Activated CD8-positive, alpha-beta memory T cell treated with anti-CD3 and anti-CD28 coated beads, Interleukin-2, amount 50 U/mL, for 4 hours (primary cell): ENCODE measurements at places on chromosomes 7 and 10.

- DNase-seq, result no peak
Measured at GRCh38 chr10:105968666-105969065, 1195.8 kb downstream of the SORCS1 start.

- no peak for DNase-seq
Measured at GRCh38 chr10:71752391-71753090, 20.8 kb downstream of the VSIR start.

DNA sequence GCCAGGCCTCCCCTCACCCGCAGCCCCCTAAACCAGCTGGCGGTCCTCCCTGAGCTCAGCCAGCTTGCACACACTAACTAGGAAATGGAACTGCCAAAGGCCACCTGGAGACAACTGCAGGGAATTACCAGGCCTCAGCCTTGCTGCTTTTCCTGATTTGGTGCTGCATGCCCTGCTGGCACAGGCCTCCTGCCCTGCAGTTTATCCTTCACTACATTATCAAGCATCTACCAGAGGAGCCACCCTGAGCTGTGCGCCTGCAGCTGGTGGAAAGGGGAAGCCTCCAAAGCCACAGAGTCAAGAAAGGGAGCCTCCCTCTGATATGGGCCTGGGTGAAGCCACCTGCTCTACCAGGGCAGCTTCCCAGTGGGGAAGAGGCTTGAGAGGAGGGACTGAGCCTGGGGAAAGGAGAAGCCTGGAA, 139.8 kb downstream of the GRID1 start:
- no peak for DNase-seq

DNA sequence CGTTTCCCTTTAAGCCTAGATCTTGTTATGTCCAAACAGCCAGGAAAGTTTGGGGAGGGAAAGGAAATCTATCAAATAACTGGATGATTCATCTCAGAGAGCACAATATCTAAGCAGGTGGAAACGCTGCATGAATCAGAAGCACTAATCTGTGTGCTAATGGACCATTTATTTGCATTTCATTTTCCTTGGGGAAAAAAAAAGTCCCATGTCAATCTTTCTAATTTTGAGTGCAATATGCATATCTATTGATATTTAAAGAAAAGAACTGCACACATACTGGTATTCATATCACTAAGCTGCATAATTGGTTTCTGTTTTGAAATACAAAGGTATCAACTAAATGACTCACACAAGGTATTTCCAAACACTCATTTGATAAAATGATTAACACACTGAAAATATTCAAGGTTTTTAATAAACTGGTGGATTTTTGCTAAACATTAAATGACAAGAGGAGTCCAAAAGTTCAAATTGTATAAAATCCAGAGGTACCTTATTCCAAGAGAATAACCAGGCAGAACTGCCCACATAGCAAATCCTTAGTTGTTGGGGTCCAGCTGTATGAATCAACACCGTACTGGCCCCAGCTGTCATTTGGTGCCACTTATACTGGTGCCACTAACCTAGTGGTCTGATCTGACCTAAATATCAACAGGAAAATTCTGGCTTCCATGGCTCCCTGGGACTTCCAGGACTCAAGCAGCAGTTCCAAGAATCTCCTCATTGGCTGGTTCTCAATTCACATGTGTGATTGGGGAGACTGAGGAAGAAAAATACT, 122.2 kb upstream of the SP4 start:
- DNase-seq, result no peak

DNA sequence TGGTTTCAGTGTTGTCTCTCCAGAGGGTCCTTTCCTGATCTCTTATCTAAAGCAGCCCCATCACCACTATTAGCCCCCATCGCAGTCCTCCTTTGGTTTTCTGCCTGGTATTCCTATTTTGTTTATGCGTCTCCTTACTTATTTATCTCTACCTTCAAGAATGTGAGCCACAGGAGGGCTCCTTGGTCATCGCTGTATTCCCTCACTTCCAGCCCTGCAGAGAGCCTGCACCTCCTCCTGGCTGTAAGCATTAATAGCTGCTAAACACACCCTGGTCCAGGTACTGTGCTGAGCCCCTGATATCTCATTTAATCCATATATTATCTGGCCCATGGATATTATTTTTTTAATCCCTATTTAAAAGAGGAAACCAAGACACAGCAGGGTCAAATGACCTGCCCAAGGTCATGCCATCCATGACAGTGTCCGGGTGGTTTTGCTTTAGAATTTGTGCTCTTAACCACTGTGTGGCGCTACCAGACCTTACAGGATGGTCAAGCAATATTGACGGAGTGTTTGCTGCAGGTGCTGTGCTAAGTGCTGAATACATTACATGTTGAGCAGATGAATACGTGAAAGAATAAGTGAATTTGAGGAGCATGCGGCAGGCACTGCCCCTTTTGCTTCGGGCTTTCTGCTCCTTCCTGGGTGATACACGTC, 227.2 kb downstream of the ADAM12 start:
- no peak for DNase-seq

DNA sequence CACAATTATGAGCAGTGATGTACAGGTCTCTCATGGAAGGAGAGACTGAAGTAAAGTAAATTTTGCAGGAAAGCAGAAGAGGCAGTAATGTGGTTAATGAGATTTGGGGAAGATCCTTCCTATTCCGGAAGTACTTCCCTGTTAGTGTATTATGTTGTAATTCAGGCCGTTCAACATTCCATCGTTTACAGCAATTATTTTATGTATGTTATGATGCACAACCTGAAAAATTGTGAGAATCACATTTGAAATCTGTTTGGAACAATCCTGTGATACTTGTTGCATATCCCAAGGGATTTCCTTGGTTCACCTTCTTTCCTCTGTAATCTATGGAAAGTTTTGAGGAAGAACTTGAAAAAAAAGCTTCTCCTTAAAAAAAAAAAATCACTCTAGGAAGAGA, 247.8 kb downstream of the SEMA3A start:
- no peak for DNase-seq

GRCh38 chr7:105285118-105285874, 103.4 kb downstream of the SRPK2 start:
- DNase-seq, result no peak

GRCh38 chr7:9691286-9691685, 1257.9 kb downstream of the NXPH1 start:
- DNase-seq, result no peak

DNA sequence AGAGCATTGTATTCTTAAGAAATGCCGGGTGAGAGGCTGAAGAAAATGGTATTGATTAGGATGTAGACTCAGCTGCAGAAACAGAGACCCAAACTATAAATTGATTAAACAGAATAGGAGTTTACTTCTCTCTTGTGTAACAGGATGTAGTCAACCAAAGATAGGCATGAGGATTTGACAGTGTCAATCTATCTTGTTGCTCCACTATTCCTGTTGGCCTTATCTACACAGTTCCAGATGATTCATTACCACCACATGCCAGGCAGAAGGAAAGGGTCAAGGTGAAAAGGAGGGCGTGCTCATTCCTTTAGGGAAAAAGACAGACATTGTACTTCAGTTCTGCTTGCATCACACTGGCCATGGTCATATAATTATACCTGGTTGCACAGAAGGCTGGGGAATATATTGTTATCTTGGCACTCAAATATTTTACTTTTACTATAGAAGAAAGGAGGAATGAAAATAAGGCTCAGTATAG, 11.9 kb upstream of the DMTF1 start:
- no peak for DNase-seq

- DNase-seq, result no peak
Measured at GRCh38 chr10:122847782-122848604, 2.3 kb upstream of the CUZD1 start.

DNA sequence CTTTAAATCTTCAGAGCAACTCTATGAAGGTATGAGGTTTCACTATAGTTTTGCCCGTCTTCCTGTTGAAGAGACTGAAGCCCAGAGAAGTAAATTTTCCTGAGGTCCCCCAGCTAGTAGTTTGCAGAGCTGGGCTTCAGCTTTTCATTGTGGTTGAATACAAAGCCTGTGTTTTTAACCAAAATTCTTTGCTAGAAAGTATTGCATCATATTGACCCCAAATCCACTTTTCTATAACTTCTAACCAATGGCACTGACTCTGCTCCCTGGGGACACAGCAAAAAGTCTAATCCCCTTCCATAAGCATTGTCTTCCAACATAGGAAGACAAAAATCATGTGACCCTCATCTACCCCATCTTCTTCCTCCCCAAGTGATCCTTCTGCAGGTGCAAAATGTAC, 93.0 kb downstream of the KCNMA1 start:
- no peak for DNase-seq

GRCh38 chr7:113764401-113765035, 154.3 kb downstream of the PPP1R3A start:
- DNase-seq, result no peak

GRCh38 chr10:96577069-96577468, 9.7 kb downstream of the TM9SF3 start:
- DNase-seq, result no peak

DNA sequence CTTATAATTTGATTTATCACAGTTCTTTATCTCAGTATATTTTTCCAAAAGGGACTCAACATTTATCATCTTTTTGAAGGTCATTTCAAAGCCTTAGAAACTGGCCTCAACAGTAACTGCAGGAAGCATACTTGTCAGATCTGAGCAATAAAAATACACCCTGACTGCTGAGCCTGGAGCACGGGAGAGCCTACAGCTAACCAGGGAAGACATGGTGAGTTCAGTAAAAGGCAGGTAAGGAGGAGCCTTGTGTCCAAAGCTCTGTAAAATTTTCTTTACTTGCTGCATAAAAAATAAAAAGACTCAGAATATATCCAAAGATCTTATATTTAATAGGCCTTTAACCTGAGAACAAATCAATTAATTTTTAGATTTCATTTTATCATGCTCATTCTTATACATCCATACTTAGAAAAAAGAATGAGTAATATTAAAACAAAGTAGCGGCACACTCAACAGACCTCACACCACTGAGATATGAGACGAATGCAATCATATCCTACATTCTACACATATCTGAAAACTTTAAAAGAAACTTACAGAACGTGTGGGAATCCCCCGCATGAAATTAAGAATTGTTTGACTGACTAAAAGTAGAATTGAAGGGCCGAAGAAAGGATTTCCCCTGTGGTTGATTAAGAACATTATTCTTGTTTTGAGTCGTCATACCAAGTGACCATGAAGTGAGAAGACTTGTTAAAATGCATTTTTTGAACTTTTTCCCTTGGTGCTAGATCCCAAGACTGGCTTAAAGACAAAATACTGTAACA, 296.4 kb upstream of the MKLN1 start:
- no peak for DNase-seq

DNA sequence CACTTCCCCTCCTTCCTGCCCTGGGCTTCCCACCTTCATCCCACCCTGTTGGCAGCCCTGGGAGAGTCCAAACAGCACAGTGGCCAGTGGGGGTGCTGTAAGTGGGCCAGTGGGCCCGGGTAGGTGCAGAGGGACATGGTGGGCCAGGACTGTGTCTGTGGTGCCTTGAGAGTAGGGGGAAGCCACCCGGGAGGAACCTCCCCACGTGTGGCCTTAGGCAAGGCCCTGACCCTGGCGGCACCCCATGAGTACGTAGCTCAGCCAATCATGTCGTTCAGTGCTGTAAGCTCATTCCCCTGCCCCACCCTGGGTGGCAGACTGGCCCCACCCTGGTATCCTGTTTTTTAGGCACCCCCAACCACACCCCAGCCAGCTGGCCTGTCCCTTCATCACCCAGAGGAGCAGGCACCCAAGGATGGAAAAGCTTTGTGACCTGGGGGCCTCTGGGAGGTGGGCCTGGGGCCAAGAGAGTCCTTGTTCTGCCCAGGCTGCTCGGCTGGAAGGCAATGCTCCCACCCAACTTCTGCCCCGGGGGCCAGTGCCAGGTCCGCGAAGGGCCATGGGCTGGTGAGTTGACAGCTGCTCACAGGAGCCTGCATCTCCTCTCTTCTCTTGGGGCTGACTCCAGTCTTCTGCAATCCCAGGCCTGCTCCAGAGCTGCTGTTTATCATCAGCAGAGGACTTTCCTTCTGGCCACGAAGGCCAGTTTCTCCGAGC, 41.6 kb downstream of the TSPAN15 start:
- no peak for DNase-seq

GRCh38 chr7:131235489-131236317, 92.0 kb upstream of the MKLN1 start:
- DNase-seq, result peak; percentile 69

GRCh38 chr7:35869810-35870209, 69.0 kb downstream of the SEPTIN7 start:
- DNase-seq, result no peak

GRCh38 chr7:86968618-86969017, 90.8 kb downstream of the ELAPOR2 start:
- no peak for DNase-seq

DNA sequence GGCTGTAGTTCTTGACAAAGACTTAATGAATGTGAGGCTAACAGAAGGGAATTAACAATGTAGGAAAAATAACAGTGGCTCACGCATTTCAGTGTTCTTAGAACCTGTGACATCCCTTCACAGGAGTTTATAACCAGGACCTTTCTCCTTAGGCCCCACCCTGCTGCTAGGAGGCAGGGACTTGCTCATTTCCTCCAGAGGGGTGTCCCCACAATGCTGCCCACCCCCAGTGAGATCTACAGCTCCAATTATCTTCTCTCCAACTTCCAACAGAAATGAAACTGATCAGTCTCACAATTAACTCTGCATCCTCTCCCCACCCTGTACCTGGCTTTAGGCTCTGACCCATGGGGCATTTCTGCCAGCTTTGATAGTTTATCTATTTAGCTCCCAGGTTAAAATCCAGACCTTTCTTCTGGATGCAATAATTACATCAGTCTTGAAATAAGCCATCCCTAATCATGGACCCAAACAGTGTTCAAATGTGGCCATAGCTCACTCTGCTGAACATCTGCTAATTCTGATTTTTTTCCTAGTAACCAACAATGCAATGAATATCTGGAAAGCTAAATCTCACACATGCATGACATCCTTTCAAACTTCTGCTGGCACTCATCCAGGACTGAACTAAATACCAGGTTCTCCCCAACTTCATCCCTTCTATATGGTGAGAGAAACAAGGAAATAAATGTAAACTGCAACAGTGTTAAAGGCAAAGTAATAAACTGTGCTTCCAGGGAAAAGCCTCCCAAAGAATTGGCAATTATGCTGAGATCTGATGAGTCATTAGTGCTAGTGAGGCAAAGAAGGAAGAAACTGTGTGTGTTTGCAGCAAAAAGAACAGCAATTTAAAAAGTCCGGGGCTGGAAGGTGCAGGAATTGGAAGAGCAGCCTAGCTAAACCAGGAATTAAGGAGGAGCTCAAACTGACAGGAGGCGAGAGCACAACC, 64.6 kb downstream of the HERPUD2 start:
- no peak for DNase-seq

DNA sequence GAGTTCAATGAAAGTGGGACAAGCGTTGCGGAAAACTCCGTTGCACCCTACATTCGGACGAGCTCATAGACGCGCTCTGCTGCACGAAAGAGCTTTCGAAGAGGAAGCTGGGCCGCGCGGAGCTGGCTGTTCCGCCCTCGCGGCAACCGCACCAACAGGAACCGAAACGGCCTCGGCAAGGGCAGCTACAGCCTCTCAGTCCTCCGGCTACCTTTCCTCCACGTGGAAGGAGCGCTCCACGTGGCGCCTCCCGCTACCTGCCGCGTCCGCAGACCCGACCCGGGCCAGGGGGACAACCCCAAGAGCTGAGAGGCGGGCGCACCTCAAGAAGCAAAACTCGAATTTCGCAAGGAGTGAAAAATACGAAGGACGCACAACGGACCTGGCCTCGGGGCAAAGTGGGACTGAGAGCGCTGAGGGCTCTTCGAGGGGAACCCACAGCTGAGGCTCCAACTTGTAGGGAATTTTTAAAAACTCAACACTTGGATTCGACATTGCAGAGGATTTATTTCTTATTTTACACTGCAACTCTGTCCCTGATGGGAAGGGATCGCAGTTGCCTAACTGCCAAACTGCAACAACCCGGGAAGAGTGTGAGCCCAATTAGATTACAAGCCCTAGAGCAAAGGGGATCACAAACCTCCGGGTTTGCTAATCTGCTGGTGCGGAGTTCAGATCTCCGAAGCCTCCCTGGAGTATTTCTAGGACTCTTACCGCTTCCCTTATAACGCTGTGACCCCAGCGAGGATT, 1.4 kb downstream of the HPSE2 start:
- no peak for DNase-seq
